DMS79 treated with DMSO at 0.1 percent for 48 hours (cell line): ENCODE measurements at places on chromosomes 6 and 20.

- DNase-seq = no peak
Observed at GRCh38 chr6:166502453-166502852, 84.0 kb downstream of the RAMACL start.

DNA sequence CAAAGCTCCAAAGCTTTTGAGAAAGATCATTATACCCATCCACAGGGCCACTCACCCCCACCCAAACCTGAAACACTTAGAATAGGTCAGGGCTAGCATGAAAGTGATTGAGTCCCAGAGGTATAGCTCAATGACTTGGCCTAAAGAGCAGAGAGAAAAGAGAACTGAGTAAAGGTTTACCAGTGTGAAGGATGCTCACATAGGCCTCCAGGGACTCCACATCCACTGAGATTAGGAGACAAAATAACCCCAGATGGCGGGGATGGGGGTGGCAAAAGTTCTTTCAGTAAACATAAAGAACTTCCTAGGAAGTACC is 12.2 kb downstream of the SAYSD1 start:
- no peak for DNase-seq

DNA sequence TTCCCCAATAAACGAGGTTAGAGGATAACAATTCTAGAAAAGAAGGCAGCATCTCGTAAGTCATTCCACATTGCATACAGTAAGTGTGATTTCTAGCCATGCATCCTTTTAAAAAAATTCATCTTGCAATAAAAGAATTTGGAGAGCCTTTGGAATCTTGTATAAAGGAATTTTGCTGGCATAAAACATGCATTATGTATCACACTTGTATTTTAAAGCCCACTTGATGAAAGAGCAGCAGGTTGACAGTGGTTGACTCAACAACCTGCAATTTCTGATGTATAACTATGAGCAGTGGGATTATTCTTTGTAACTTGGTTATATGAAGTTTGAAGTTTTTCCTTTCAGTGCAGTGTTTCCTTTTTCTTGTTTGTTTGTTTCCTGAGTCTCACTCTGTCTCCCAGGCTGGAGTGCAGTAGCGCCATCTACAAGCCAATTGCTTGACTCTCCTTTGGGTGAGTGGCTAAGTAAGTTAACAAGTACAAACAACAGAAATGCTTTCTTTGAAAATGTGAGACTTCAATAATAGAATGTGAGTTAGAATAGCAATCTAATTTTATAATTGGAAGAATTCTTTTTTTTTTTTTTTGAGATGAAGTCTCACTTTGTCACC is 39.9 kb downstream of the JARID2 start:
- no peak for DNase-seq

DNA sequence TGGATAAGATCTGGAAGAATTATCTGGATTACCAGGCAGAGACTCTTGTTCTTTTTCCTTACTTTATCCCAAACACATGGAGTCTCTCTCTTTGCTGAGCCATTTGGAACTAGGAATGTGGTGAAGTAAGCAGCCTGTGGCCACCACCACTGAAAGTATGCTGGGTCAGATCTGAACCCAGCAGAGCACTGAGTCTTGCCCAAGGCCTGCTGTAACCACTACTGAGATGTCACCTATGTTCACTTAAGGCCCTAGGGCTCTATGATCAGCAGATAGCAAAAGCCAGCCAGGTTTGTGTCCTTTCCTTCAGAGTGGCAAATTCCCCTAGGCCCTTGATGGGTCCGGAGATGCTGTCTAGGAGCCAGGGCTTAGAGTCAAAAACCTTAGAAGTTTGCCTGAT is 103.3 kb upstream of the PLN start:
- DNase-seq = no peak

- peak; percentile 4 for DNase-seq
Observed at GRCh38 chr20:3889489-3890397, 556 bp downstream of the PANK2 start.

DNA sequence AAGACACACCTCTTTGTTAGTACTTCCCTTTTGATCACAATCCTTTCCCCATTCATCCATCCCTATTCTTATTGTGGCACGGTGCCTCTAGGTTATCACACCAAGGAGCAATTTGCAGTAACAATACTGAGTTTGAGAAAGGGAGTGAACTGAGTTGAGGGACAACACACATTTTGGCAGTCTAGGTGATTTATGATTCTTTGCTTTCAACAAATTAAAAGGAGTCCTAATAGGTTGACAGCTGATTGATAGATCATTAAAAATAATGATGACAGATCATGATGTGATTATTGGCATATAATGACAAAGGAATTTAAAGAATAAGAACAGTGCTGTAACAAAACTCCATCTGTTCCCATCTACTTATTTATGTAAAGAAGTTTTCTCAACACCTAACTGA is 36.7 kb downstream of the IMPG1 start:
- no peak for DNase-seq

GRCh38 chr6:36124881-36125280 is 5.4 kb upstream of the MAPK13 start:
- DNase-seq = peak; percentile 49

GRCh38 chr20:14331646-14332045 is 5.8 kb downstream of the FLRT3 start:
- DNase-seq = no peak

DNA sequence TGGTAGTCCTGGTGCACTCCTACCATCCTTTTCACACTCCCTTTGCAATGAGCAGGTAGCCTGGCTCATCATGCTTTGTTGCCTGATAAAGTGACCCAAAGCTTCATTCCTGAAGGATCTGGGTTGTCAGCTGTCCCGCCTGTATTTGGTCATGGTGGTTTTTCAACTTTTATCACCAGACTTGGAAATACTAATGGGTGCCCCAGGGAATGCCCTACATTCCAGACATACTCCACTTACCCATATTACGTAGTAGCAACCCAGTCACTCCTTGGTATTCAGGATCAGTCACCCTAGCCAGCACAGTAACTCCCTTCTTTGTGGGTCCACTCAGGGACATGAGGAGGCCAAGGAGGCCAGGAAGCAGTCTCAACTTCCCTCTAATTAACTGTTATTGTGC is 199.2 kb downstream of the MAFB start:
- no peak for DNase-seq

DNA sequence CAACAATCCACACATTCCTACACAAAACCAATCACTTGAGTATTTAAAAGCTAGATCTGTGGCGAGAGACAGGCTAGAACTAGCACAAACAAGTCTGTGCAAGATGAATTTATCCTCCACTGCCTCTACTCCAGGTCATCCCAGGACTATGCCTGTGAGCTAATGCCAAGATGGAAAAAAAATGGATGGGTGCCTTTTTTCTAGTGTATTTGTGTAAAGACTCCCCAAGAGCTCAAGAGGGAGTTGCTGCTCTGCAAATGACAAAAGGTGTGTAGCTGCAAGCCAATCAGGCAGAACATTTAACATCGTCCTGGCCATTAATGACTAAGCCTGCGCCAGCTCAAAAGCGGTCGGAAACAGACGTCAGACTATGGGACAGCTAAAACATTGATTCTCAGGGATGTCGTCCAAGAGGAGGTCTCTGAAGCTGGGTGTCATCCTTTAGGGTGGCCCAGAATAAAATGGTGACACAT is 21.9 kb downstream of the ATXN1 start:
- DNase-seq = no peak

GRCh38 chr6:160121981-160122380 is 366 bp downstream of the SLC22A1 start:
- DNase-seq = no peak

DNA sequence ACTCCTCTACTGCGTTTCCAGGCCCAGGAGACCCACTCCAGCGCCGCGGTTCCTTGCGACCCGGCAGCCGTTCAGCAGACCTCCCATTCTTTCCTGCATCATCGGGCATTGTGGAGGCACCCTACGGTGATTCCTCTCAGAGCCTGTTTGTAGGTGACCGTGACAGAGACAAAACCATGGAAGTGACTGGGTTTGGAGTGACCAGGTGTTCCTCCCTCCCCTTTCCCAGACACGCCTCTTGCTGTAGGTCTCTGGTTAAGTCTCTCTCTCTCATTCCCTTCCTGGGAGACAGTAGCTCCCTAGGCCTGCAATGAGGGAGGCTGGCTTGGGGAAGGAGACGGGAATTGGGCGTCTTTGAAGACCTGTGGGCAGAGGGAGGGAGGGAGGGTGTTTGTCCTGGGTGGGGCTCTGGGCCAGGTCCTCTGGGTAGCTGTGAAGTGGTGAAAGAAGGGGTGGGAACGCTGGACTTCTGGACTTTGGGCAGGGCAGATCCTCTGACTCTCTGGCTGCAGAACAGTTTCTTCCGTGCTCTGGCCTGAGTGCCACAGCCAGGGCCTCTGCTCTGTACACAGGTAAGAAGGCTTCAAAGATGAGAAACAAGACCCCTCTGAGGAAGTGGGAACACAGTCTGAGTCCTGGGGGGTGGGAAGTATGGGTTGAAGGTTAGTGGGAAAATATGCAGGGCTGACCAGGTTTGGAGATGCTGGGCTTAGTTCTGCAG is 763 bp downstream of the KLC4 start:
- DNase-seq = peak; percentile 41

DNA sequence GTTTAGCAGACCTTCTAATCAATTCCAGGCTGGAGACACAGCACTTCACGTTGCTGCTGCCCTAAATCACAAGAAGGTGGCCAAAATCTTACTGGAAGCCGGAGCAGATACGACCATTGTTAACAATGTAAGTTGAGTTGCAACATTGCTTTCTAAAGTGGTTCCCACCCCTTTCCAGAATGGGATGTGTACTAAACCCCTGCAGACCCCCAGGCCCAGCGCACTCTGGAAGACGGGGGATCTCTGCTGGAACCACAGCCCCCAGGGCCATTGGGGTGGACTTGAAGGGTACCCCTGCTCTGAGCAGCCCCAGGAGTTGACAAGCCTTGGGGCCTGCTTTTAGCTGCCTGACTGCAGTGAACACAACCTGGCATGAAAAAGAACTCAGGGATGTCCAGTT is 22.0 kb downstream of the LYRM2 start:
- DNase-seq = no peak

DNA sequence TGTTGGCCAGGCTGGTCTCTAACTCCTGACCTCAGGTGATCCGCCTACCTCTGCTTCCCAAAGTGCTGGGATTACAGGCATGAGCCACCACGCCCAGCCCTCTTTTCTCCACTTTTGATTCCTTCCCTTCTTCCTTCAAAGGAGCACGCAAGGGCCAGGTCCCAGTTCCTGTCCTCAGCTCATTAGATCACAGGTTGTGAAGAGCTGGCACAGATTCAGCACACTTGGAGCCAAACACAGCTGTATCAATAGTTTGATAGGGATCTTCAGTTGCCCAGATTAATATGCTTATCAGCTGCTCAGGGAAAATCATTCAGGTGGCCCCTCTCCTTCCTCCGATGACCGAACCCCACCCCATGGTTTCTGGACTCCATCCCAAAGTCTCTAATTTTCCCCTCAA is 14.4 kb upstream of the SLC22A23 start:
- DNase-seq = no peak
